ENCODE measurements at places on chromosomes 11 and 22. TPM values are rescaled to one million over a fixed set of nuclear protein-coding genes. Genes with fewer than 3 reads are reported as not detected.

- DNase-seq, result no peak
Measured at GRCh38 chr11:74989260-74989638, 516 bp downstream of the NEU3 start.

DNA sequence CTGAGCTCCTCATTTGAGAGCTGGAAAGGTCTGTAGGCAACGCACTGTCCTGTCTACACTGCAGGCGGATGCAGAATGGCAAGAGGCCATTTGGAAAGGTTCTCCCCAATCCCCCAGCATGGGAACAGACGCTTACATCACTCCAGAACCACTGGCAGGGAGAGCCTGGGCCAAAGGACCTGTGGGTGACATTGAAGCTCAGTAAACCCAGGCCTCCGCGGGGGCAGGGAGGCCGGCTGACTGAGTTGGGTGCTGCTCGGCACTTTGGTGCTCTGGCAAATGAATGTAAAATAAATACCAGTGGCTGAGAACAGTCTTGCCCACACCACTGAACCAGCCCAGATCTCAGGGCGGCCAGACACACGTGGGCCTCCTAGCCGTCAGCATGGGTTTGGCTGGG, 22.4 kb downstream of the TOM1 start:
- DNase-seq, result no peak

- no peak for DNase-seq
Measured at GRCh38 chr11:8758619-8759169, 76.1 kb downstream of the RPL27A start.

DNA sequence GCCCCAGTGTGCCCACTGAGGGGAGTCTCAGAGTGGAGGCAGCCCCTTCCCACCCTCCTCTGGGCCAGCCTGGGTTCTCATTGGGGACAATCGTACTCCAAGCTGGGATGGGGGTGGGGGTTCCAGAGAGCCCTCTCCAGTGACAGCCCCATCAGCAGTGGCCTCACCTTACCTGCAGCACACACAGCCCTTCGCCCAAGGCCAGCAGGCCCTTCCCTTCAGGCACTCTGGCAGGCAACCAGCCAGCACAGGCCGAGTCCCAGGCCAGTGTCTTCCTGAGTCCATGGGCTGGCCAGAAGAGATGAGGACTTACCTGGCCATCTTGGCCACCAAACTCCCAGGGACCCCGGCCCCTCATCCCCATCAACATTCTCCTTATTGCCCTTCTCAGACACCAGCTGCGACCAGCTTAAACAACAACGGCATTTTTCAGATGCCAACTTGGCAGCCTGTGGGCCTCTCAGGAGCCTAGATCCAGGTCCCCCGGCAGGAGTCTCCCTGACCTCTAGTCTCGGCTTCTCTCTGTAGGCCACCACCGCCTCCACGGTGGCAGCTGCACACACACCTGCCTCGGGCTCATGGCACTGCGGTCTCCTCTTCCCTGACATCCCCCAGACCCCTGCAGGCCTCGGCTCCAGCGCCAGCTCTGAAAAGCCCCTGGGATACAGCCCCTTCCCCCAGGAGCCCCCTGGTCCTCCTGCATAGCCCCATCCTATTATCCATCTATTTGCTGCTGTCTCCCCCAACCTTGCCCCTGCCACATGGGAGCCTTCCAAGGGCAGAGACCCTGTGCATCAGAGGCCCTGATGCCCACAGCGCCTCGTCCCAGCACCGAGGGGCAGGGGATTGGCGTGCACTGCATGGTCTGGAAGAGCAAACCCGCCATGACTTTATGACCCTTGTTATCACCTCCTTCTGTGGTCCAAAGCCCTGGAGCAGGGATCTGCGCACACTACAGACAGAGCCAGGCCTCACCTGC, 111.2 kb upstream of the FGF3 start:
- DNase-seq, result no peak

- no peak for DNase-seq
Measured at GRCh38 chr11:104120493-104121137, 43.3 kb downstream of the PDGFD start.

GRCh38 chr11:71979602-71980001, 19.1 kb upstream of the IL18BP start:
- DNase-seq, result no peak

- no peak for DNase-seq
Measured at GRCh38 chr11:12286606-12287005, 90.8 kb upstream of the PARVA start.

- no peak for DNase-seq
Measured at GRCh38 chr11:128195057-128195751, 392.2 kb downstream of the ETS1 start.

DNA sequence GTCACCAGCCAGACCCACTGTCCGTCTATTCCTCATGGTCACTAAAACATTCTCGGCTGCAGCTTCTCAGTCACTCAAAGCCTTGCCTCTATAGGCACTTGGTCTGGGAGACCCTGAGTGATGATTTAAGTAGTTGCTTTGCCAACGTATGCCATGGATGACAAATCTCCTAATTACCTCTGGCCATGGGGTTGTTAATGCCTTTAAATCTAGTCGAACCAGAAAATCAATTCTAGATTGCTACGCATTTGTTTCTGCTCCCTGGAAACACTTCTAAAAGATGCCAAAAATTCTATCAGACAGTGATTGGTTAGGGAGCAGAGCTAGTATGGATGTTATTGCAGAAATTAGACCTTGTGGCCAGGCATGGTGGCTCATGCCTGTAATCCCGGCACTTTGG, 57.0 kb upstream of the RTL6 start:
- no peak for DNase-seq

Gene PDE3B
- total RNA-seq, result 1.7 TPM

Gene SLC22A6
- total RNA-seq, result not detected

Gene MS4A6A
- 2.9 TPM for total RNA-seq

Gene TSPAN32
- not detected for total RNA-seq

Gene GLB1L3
- total RNA-seq, result not detected

Gene OR5B12
- total RNA-seq, result not detected

All from glomerular endothelial cell (primary cell).